WTC11 (cell line): ENCODE measurements at places on chromosomes 12 and 14.

DNA sequence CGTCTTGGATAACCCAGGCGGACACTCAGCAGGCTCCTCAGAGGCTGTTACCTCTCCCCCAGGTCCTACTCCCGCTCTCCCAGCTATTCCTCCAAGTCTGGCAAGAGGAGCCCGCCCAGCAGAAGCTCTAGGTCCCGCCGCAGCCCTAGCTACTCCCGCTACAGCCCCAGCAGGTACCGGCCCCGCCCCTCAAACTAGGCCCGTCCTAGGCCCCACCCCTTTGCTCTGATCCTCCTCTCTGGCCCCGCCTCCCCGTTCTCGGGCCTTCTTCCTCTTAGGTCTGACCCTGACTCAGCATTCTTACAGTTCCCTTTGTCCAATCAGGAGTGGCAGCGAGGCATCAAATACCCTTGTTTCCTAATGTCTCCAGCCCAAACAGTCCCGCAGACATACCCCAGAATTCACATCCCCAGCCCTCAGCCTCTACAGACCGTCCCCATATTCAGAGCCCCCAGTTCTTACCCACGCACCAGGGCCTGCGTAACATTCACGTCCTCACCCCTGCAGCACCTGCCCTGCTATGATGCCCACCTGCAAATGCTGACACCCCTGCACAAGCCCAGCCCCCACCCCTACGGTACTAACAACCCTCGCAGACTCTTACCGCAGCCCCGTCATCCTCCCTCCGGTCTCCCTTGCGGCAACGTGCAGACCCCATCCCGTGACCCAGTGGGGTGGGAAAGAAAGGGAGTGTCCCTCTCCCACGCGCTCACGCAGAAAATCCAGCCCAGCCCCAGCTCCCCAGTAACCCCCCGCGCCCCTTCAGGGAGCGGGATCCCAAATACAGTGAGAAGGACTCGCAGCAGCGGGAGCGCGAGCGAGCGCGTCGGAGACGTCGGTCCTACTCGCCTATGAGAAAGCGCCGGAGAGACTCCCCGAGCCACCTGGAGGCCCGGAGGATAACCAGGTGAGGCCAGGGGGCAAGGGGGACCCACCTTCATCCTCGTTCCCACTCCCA is 25.0 kb upstream of the HSPB8 start:
- peak; percentile 99 for DNase-seq

GRCh38 chr12:67449591-67450052 is 180.5 kb downstream of the CAND1 start:
- no peak for DNase-seq

DNA sequence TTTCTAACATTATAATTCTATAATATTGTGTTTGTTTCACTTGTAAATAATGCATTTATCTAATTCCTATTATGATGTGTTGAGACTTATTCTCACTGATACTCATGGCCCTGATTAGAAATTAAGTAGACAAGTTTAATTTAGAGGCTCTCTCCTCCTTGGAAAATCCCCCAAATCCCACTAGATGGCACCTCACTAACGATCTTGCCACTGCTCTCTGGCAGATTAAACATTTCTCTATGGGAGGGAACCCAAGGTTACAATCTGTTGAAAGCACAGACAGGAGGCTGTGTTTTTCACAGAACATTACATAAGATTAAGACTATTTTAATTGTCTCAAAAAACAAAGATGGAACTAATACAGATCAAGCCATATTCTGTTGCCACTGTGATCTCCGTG is 318.7 kb downstream of the LRFN5 start:
- no peak for DNase-seq

- DNase-seq = no peak
Observed at GRCh38 chr12:51771008-51771407, 77.5 kb downstream of the FIGNL2 start.

DNA sequence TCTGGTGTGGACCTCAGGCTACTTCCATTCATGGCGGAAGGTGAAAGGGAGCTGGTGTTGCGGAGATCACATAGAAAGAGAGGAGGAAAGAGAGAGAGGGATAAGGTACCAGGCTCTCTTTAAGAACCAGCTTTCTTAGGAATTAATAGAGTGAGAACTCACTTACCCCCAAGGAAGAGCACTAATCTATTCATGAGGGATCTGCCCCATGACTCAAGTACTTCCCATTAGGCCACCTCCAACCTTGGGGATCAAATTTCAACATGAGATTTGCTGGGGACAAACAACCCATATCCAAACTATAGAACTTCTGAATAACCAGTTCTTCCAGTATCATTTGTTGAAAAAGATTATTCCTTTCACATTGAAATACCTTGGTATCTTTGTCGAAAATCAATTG is 34.0 kb upstream of the C2CD5 start:
- DNase-seq = no peak
